ENCODE measurements at places on chromosomes 7 and 10.

GRCh38 chr7:140239653-140239935, 62.8 kb upstream of the KDM7A start:
- no peak for DNase-seq

DNA sequence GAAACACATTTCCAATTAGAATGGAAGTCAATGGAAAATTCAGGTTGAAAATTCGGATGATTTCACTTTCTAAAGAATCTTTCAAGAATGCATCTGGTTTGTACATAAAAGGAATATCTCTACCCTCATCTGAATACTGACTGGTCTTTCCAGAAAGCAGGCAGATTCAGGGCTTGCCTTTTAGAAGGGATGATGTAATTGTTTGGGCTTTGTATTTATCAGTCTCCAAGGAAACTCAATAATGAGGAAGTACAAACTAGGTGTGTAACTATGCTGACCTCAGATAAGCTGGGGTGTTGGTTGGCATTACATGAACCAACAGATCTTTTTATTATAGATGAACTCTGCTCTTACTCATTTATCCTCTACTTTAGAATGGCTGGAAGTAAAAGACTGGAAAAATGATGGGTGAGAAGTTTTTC, 24.1 kb downstream of the PDLIM1 start:
- peak; percentile 91 for DNase-seq

DNA sequence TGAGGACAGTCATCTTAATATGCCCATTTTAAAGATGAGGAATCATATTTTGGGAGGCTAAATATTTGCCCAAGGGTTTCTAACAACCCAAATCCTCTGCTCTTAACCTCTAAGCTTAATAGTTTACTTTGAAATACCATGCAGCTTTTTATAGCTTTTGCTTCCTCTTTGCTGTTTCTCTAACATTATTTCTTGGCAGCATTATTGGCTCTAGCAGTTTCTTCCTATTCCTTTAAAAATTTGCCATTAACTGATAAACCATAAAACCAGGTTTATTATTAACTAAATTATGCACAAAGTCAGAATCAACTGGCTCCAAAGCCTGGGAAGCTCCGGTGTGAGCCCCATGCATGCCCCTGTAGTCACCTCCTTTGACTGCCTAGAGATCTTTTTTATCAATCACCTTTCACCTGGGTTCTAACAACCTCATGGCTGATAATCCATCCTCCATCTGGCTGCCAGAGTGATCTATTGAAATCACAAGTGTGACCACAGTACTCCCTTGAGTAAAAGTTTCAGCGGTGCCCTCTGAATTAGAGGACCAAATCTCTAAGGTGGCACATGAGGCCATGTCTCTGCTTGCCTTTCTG, 62.4 kb downstream of the ITGB8 start:
- DNase-seq = peak; percentile 80

DNA sequence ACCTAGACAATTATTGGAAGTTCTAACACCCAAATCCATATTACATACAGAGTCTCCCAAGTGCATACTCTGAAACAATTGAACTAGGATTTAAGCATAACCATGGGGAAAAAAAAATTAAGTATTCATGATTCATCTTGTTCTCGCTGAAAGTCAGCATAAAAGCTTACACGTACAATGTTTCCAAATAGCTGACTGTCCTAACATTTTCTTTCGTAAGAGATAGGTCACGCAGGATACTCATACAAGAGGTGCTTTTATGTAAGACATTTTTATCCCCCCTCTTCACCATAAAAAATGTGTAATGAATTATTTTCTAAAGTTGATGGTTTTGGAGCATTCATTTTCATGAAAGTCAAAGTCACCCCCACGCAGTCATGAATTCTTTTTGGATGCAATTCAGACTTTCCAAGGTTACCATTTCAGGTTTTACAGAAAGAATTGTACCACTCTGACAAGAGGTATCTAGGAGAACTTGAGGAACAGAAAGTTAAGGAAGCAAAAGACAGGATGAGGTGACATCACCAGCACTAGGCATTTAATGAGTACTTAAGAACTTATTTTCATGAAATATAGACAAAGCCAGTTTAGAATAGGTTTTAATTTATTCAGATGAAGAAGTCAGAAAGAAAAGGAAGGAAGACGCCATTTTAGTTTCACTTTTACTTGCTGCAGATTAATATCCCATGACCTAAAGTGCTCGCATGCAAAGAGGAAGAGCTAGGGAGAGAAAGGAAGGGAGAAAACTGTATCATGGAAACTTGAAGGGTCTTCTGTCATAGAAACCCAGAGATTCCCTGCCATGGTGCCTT, 55.8 kb downstream of the TMEM26 start:
- DNase-seq = peak; percentile 59

GRCh38 chr7:7292085-7292484, 109.7 kb downstream of the C1GALT1 start:
- no peak for DNase-seq

DNA sequence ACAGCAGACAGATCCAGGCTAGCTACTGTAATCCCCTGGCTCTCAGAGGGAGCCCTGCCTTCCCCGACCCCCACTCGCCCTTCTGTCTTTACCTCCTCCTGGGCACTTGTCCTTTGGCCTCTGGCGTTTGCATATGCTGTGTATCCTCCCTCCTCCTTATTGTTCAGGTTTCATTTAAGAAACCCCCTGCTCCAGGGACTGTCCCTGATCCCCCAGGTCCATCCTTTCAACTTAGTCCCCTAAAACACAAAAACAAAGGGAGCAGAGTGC, 25.7 kb downstream of the GRID1 start:
- DNase-seq = no peak

GRCh38 chr7:142804728-142805207, 34.0 kb downstream of the PRSS2 start:
- DNase-seq = no peak

DNA sequence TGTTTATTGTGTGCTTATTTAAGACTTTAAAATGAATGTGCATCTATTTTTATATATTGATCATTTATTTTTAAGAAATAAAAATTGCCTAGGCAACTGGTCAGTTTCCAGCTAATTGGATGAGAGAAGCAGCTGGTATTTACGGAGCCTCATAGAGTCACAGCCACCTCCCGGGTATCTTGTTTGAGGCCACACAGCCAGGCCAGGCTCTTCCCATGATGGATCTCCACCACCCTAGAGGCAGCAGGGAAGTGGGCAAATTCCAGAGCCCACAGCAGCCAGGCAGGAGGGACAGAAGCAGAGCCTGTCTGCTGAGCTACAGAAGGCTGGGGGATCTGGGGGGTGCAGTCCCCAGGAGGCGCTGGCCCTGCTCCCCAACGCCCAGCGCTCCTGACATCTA, 61.6 kb downstream of the CLEC2L start:
- no peak for DNase-seq

GRCh38 chr7:52669031-52669430, 366.4 kb upstream of the POM121L12 start:
- no peak for DNase-seq

- DNase-seq = no peak
These were observed 37.7 kb downstream of the ATXN7L1 start for GRCh38 chr7:105838627-105839231.

DNA sequence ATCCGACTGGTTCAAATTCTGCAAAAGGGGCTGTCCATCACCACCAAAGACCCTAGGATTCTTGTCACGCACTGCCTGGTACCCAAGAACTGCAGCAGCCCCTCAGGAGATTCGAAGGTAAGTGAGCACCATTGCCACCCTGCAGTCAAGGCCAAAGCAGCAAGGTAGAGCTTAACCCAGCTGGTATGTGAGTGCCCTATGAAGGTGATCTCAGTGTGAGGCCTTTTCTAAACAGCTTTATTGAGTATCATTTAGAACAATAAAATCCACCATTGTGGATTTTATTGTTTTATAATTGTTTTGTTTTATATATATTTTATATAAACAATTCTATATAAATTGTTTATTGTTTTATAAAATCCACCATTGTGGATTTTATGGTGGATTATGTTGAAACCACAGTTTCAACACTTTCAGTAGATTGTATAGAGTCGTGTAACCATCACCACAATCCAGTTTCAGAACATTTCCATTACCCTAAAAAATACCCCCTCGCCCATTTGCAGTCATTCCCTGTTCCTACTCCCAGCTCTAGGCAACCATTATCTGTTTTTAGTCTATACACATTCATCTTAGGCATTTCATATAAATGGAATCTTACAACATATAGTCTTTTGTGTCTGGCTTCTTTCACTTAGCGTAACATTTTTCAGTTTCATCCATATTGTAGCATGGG, 20.1 kb upstream of the CALU start:
- no peak for DNase-seq

GRCh38 chr10:105328503-105329133, 687.5 kb downstream of the SORCS3 start:
- no peak for DNase-seq

- no peak for DNase-seq
These were observed 3.5 kb downstream of the MNX1 start for GRCh38 chr7:157006829-157007469.

- no peak for DNase-seq
These were observed 34.6 kb downstream of the FRA10AC1 start for GRCh38 chr10:93667795-93668194.

DNA sequence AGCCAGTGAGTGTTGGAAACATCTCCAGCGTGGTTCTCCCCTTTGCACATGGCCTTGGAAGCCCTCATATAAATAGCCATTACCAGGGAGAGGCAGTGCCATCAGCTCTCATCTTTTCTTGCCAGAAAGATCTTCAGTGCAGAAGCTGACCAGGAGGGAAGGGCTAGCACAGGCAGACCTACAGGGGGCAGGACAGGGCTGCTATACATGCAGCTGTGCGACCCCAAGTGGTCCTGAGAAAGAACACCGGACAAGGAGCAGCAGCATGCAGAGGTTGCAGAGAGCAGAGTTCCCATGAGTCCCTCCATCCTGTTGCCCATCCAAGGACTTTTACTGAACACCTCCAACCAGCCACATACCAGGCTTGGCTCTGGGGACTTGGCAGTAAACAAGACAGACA, 17.1 kb downstream of the GRID1 start:
- peak; percentile 54 for DNase-seq

DNA sequence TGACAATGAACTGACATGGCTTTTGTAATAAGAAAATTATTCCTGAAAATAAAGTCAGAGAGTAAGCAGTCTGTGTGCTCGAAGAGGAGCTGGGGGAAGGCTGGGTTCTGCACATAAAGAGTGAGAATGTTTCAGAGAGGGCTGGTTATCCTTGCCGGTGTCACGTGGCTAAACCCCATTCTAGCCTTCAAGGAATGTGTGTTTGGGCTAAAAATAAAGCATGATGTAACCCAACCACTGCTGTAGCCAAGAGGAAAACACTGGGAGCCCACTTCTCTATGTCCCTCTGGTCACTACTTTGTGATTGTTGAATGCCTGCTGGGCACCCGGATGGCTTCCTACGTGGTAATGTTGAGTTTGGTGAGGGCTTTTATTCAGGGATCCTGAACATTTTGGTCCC, 23.5 kb downstream of the WDFY4 start:
- DNase-seq = no peak

DNA sequence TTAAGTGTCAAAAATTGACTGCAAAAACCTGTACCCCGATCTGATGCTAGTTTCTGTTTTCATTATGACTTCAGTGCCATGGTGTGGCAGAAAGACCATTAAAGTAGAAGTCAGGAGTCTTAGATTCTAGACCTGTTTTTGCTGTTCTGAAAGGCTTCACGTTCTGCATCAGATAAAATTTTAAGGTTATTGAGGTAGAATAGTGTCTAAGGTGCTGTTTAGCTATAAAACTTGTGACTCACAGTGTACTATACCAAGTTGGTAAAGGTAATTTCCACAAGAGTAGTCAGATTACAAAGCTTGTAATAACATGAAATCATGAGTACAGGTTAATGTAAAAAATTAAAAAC, 38.6 kb downstream of the ZNRF2 start:
- no peak for DNase-seq

GRCh38 chr10:26832960-26833359, 27.8 kb downstream of the ABI1 start:
- DNase-seq = no peak

- no peak for DNase-seq
These were observed 12.3 kb downstream of the NHLRC2 start for GRCh38 chr10:113866551-113867394.

DNA sequence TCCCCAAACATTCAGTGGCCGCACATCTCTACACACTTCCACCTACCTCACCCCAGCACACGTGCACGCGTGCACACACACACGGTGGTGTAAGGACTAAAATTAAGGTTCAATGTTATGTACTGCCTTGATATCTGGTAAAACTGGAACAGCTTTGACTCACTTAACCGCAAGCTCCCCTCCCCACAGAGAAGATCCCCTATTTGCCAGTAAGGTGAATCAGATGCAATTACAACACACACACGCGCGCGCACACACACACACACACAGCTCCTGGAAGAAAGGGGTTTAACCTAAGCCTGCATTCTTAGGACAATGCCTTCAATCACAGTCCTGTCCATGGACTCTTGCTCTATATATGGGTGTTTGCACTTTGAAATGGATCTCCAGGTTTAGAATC, 25.5 kb upstream of the VPS41 start:
- no peak for DNase-seq

- no peak for DNase-seq
These were observed 294.4 kb downstream of the BICC1 start for GRCh38 chr10:58806970-58807628.

DNA sequence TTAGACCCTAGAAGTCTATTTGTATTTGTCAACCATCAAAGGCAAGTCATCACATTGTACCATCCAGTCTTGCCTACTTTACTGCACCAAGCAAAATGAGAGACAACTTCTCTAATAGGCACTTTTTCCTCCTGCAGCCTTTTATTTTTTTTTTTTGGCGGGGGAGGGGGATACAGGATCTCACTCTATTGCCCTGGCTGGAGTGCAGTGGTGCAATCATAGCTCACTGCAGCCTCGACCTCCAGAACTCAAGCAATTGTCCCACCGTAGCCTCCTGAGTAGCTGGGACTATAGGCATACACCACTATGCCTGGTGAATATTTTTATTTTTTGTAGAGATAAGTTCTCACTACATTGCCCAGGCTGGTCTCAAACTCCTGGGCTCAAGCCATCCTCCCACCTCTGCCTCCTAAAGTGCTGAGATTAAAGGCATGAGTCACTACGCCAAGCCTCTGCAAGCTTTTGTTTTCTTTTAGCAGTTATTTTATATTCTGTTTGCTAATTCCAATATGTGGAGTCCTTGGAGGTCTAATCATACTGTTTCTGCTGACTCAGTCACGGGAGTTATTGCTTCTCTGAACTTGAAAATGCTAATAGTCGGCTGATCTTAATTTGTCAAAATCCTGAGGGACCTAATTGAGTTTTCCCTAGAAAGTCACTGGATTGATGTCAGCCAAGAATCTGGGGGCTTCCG, 14.2 kb downstream of the KPNA7 start:
- DNase-seq = no peak
